ENCODE measurements at places on chromosomes 2 and 18.

- DNase-seq = no peak
These were observed 27.6 kb upstream of the CALCRL start for GRCh38 chr2:187475499-187476248.

DNA sequence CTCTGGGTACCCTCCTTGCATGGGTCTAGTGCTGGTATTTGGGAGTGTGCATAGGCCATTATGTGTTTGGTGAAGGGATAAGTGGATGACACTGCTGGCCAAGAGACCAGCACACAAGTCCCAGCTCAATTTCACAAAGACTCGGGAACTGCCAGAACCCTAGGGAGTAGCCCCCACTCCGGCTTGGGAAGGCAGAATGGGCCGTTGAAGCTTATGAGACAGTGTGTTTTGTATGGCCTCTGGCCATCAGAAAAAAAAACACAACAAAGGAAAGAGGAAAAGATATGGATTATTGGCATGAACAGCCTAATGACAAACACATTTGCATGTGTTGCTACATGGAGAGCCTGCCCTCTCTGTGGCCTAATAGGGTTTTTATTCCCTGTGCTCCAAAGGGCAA is 144.2 kb downstream of the TTC32 start:
- DNase-seq = no peak

GRCh38 chr2:100142393-100142792 is at the start of gene AFF3:
Gene AFF3, minus strand, starts transcription at chr2:100142590. Its CDS starts 38,136 bp downstream, at chr2:100104454.
- no peak for DNase-seq

- DNase-seq = no peak
These were observed 534 bp upstream of the SOCS6 start for GRCh38 chr18:70288171-70288850.

- no peak for DNase-seq
These were observed 191.6 kb downstream of the TCF4 start for GRCh38 chr18:55396267-55396905.

- DNase-seq = no peak
These were observed 141.5 kb upstream of the FIGN start for GRCh38 chr2:163877316-163877715.

- DNase-seq = no peak
These were observed 3.8 kb upstream of the TTN start for GRCh38 chr2:178811045-178811444.

GRCh38 chr18:75213611-75214331 is 3.2 kb downstream of the TSHZ1 start:
- peak; percentile 48 for DNase-seq

GRCh38 chr2:236117401-236117800 is 50.8 kb downstream of the GBX2 start:
- DNase-seq = no peak

DNA sequence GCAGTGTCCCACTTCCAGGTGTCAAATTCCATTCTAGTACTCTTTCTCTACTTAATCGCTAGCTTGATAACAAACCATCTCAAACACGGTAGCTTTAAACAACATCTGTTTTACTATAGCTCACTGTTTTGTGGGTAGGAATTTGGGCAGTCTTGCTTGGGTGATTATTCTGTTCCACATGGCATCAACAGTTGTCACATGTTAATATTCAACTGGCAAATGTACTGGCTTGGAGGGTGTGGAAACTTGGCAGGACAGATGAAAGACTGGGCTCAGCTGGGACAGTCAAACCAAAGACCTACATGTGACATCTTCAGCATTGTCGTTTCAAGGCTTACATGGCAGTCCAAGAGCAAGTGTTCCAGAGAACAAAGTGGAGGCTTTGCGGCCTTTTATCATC is 241.8 kb downstream of the PTH2R start:
- peak; percentile 35 for DNase-seq

- DNase-seq = peak; percentile 93
These were observed 5.6 kb upstream of the IMP4 start for GRCh38 chr2:130336877-130337734.

DNA sequence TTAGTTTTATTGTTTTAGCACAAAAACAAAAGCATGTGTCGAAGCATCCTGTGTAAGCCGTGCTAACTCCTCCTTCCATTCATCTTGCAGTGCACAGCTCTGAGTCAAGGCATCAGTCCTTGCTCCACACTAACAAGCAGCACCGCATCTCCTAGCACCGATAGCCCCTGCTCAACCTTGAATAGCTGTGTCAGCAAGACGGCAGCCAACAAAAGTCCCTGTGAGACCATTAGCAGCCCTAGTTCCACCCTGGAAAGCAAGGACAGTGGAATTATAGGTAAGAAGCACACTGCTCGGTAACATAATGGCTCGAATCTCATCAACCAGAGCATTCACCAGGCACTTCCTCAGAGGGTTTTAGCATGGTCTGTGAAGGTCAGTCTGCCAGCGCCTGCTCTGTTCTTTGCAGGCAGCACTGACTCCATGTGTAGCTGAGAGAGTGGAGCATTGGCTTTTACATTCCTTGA is 136.2 kb downstream of the WDSUB1 start:
- no peak for DNase-seq

DNA sequence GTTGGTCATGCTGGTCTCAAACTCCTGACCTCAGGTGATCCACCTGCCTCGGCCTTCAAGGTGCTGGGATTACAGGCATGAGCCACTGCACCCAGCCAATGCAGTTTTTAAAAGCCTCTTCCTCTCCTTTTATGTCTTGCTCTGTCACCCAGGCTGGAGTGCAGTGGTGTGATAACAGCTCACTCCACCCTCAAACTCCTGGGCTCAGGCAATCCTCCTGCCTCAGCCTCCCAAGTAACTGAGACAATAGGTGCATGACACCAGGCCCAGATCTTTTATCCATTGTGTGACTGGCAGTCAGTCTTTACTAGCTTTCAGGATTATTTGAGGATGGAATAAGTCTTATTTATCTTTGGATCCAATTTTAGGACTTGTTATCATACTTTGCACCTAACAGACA is 13.2 kb downstream of the KCTD18 start:
- DNase-seq = no peak

- no peak for DNase-seq
These were observed 107.6 kb upstream of the RMP24 start for GRCh38 chr18:35864916-35865315.

- DNase-seq = no peak
These were observed 740.8 kb upstream of the HS6ST1 start for GRCh38 chr2:129059476-129059875.

DNA sequence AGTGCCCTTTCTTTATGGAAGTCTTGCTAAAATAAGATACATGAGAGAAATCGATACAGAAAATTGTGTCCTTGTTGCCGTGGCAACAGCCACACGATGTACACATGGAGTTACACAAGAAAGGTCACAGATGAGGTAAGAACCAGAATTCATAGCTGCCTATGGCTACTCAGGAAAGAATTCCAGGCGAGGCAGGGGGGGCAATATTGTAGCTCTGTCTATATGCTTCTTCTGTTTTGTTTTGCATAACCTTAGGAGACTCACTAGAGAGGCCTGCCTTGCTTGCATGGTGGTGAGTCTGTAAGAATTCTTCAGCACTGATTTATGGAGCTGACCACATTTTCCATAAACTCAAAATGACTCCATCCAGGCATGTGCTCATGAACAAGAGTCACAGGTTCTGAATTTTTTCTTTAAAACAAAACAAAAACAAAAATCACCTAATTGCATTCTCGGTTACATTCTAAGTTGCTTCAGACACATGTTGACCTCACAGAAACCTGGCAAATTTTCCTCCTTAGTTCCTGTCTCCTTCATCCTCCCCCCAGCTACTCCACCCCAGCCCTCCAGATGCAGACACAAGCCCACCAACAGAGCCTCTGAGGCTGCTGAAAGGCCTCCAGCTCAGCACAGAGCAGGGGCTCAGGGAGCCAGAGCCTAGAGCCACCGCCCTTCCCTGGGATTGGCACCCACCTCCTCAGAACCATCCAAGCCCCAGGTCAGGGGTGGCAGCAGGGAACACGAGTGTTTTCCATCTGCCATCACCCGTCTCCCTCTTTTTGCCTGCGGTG is 183.5 kb downstream of the ANTXR1 start:
- DNase-seq = no peak

DNA sequence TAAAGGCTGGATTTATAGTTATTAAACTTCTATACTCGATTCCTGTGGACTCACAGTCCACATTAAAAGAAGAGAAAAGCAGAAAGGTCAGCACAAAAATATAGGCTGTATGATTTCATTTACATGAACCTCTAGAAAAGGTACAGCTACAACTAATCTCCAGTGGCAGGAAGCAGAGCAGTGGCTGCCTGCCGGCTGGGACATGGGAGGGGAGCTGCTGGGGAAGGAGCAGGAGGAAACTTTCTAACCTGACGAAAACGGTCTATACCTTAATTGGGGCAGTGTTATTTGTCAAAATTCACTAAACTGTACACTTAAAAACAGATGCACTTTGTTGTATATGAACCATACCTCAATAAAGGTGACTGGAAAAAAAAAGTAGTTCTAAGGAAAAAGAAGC is 26.7 kb downstream of the KCTD1 start:
- DNase-seq = no peak

GRCh38 chr2:210956101-210956500 is 399.7 kb downstream of the CPS1 start:
- no peak for DNase-seq

DNA sequence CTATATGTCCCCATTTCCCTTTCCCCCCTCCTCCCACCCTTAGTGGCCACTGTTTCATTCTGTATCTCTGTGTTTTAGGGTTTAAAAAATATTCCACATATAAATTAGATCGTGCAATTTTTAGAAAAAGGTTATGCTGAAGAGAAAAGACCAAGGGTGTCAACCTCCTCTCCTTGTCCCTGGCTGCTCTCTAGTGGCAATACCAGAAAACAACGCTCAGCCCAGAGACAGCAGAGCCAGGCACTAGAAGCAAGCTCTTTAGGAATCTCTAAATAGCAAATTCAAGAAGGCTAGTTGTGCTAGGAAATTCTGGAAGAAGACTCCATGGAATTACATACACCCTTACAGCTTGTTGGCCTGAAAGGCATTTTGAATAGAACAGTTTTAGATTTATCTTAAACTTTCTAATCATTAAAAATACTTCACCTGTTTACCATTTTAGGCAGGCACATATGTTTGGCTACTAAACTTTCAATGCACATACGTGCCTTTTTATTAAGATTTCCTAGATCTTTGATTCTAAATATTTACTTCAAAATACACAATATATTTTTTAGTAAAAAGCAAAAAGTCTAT is 35.1 kb upstream of the RASGRP3 start:
- peak; percentile 53 for DNase-seq

- DNase-seq = peak; percentile 76
These were observed 3.2 kb upstream of the DDX1 start for GRCh38 chr2:15588329-15588919.

- DNase-seq = no peak
These were observed 87.8 kb upstream of the SNTG2 start for GRCh38 chr2:862731-863466.

DNA sequence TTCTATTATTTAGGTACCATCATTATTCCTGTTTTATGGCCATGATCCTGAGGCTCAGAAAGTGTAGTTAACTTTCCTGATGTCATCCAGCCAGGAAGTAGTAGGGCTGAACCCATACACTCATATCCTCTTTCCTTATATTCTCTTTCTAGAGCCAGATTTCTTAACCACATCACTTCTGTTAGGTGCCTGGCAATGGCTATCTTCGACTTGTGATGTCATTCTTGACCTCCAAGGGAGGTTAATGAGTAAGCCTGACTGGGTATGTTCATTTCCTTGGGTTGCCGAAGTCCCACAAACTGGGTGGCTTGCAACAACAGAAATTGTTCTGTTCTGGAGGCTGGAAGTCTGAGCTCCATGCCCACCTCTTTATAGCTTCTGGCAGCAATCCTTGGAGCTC is 43.4 kb downstream of the ITGB6 start:
- DNase-seq = no peak

- DNase-seq = no peak
These were observed 20.2 kb downstream of the CLK1 start for GRCh38 chr2:200843993-200844948.

DNA sequence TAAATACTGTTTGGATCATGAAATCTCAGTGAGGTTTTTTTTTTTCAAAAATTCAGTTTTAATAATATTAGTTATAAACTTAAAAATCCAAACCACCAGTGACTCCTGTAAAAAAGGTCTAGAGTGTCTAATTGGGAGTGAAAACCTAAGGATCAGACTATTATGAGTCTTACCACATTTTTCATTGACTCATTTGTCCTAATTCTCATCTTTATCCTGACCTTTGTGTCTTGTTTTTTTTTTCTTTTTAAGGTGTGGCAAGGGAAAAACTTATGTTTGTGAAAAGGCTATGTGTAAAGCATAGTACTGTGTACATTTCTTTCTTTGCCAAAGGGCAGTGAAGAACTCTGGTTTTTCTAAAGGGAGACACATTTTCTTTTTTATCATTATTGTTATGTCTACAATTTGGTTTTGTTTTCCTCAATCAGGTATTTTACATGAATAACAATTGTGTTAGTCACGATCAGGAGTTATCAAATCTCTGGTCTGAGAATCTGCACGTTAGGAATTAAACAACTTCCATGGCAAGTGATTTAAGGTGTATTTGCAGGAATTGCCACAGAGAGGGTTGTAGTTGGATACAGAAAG is 52.6 kb downstream of the RHBDD1 start:
- DNase-seq = no peak

DNA sequence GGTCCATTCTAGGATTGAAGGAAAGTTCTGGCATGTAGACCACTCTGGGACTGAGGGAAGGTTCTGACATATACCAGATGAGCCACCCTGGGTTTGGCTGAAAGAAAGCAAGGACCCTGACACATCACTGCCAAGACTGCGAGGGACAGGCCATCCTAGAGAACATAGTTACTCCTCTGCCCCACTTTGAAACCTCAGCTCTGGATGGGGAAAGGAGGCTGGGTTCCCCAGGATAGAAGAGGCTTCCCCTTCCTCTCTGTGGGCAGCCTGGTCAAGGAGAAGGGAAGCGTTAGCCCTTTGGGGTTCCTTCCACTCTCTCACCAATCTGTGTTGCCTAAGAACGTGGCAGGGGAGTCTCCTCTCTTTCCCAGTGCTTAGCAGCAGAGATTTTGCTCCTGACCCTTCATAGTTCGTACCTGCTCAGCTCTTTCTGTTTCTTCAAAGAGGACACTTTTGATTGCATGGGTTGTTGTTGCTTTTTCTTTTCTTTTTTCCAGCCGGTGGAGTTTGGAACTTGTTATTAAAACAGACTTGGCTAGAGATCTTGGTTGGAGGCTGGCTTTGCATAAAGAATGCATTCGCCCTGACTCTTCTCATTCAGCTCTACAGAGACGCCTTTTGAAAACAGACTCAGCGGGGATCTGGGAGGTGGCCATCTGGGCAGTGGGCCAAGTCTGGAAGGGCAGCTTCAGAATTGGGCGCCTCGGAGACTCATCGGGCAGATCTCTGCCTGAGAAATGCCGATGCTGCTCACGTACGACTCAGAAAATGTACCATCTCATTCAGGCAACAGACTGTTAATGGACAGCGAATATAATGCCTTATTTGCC is 166.1 kb downstream of the CLIP4 start:
- no peak for DNase-seq

DNA sequence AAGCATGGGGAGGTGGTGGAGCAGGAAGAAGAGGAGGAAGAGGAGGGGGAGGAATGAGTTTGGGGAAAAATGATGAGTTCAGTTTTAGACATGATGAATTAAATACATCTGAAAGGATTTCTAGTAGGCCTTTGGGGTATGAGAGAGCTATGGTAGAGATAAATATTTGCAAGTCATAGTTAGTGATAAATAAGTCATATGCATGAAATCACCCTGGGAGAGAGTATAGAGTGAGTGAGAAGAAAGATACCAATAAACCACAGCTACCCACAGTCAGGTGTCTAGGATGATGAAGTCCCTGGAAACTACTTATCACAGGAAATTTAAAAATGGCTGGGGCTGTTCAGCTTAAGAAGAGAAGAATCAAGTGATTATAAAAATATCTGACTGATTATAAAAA is 240.5 kb downstream of the RDH14 start:
- DNase-seq = no peak

GRCh38 chr2:216081487-216082116 is at the start of the genes PECR and TMEM169:
Gene PECR, minus strand, starts transcription at chr2:216081809. Its CDS starts 68 bp downstream, at chr2:216081741.
Gene TMEM169, plus strand, starts transcription at chr2:216081919. Its CDS starts 14,045 bp downstream, at chr2:216095964.
- peak; percentile 73 for DNase-seq

GRCh38 chr2:69645031-69645431 is 1.5 kb upstream of the AAK1 start:
- DNase-seq = no peak
